Posterior vena cava (tissue), 2 donors: ENCODE measurements at places on chromosomes 2 and 18. TPM values are rescaled to one million over a fixed set of nuclear protein-coding genes. Genes with fewer than 3 reads are reported as not detected.
A peak's percentile ranks its signal among the peaks of the same experiment; 100 is the strongest.

GRCh38 chr2:120470041-120470965 is 124.4 kb downstream of the INHBB start:
- DNase-seq = peak; percentile 94

DNA sequence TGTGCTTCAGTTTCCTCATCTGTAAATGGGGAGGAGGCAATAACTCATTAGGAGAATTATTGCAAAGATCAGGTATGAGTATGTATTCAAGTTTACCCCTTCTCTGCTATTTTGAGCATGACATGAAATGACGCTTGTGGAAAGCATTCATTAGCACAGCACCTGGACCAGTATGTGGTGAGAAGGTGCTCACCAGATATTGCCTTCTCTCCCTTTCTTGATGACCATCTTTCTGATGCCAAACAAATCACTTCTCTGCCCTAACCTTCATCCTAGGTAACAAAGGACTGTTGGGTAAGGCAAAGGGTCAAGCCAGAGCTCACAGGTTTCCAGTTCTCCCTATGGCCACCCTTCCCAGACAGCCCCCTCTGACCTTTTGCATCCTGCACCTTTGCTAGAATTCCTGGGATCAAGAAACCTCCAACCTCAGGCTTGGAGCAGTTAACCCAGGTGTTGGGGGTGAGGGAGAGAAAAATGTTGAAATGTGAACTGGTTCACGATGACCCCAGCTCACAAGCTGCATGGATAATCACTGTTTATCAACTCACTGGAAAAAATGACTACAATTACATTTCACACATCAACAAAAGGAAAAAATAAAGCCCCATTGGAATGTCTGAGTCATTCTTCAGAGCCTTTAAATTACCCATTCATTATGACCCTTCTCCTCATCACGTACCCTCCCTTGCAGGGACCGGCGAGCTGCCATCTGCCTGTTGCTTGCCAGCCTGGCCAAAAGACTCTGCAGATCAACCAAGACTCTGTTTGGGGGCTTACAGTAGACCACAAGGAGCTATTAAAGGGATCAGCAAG is 41.6 kb downstream of the LBH start:
- no peak for DNase-seq

DNA sequence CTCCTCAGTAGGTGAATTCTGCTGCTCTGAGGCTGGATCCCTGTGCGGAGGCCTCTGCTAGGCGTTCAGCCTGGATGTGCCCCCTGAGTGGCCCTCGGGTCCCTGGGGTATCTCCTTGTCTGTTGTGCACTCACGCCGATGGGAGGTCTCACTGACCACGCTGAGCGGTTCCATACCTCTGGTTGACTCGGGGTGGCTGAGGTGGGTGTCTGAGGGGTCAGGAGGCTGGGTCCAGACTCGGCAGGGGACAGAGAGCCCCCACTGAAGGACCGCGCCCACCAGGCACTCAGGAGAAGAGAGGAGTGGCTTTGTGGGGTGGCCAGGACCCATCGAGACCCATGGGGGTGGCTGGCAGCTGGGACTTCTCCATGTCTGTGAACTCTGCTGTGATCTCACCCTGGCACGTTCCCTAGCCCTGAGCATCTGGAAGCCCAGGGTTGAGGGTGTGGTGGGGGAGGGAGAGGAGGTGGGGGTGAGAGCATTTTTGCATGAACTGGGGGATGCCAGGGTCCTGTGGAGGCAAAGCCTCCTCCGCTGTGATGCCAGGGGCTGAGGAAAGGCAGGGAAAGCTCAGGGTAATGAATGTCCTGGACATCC is 53.7 kb downstream of the TWIST2 start:
- peak; percentile 76 for DNase-seq

DNA sequence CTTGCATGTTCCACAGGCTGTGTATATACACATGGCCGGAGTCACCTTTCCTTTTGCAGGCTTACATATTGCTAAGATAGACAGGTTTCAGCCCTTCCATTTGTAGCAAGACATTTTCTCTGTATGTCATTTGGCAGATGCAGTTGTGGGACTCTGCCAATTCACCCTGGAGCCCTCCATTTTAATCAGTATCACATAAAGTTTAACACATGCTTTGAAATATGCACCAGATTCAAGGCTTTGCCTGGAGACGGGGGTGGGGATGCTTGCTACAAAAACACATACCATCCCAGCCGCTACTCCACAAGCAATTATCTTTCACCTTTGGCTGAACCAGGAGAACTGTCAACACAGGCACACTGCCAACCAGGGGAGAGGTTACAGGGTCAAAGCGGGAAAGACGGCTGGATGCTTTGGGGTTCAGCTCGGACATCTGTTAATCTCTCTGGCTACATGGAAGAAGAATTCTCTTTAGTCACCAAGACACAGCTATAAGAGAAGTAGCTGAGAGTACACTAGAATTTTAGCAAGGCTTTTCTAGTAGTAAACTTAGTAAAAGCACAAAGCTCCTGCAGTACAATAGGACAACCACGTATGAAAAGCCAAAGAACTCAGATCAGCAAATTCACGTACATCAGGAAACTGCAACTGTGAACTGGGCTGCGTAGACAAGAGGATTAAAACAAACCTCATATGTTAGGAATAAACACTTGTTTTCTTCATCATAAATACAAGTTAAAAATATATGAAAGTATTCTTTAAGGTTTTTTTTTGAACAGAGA is 130.9 kb downstream of the EXOC6B start:
- DNase-seq = no peak

- no peak for DNase-seq
Measured at GRCh38 chr2:120947327-120947726, 211.7 kb downstream of the GLI2 start.

DNA sequence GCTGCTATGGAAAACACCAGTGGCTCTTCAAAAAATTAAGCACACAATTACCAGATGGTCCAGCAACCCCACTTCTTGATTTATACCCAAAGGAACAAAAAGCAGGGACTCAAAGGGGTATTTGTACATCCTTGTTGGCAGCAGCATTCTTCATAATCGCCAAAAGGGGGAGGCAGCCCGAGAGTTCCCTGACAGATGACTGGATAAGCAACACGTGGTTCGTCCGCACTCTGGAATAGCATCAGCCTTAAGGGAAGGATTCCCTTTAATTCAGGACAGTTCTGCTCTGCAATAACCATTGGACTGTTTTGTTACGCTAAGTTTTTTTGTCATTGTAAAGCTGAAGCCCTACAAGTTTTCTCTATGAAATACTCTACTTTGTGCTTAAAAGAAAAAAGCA is 76.7 kb upstream of the TWIST2 start:
- no peak for DNase-seq

- peak; percentile 75 for DNase-seq
Measured at GRCh38 chr2:241067501-241068135, 34.5 kb downstream of the MTERF4 start.

The RAPH1 gene
- 48.4 TPM for total RNA-seq

The CCL20 gene
- total RNA-seq = not detected
